A549 treated with CORT108297 at 1 μM for 4 hours (cell line): ENCODE measurements at places on chromosomes 6 and 20. TPM values are rescaled to one million over a fixed set of nuclear protein-coding genes. Genes with fewer than 3 reads are reported as not detected.

Gene CCN2
- 27.9 to 42.3 TPM (median 37.8 TPM) in 5 replicates for total RNA-seq

Gene DLL1
- 0.12 to 0.26 TPM (median 0.20 TPM) in 5 replicates for total RNA-seq

Gene SRMS
- total RNA-seq, result not detected in 5 replicates

Gene FAM217A
- not detected in 5 replicates for total RNA-seq

Gene SPINT3
- not detected in 5 replicates for total RNA-seq

Gene BCAS4
- total RNA-seq, result 27.0 to 32.9 TPM (median 31.1 TPM) in 5 replicates

Gene RPL7L1
- total RNA-seq, result 65.5 to 98.2 TPM (median 67.6 TPM) in 5 replicates

Gene HCRTR2
- not detected in 5 replicates for total RNA-seq

Gene ZFP64
- 19.2 to 20.6 TPM (median 20.3 TPM) in 5 replicates for total RNA-seq
